Activated CD4-positive, alpha-beta T cell treated with anti-CD3 and anti-CD28 coated beads, Interleukin-2, amount 10 ng/mL, durations not matched to agents 7 days and 5 days (primary cell): ENCODE measurements at places on chromosomes 6 and 20.

GRCh38 chr6:164151161-164152120, 736.9 kb downstream of the QKI start:
- no peak for DNase-seq

GRCh38 chr20:51535075-51535386, 7.5 kb downstream of the NFATC2 start:
- no peak for DNase-seq

GRCh38 chr20:40563296-40563950, 125.6 kb downstream of the MAFB start:
- DNase-seq = no peak

DNA sequence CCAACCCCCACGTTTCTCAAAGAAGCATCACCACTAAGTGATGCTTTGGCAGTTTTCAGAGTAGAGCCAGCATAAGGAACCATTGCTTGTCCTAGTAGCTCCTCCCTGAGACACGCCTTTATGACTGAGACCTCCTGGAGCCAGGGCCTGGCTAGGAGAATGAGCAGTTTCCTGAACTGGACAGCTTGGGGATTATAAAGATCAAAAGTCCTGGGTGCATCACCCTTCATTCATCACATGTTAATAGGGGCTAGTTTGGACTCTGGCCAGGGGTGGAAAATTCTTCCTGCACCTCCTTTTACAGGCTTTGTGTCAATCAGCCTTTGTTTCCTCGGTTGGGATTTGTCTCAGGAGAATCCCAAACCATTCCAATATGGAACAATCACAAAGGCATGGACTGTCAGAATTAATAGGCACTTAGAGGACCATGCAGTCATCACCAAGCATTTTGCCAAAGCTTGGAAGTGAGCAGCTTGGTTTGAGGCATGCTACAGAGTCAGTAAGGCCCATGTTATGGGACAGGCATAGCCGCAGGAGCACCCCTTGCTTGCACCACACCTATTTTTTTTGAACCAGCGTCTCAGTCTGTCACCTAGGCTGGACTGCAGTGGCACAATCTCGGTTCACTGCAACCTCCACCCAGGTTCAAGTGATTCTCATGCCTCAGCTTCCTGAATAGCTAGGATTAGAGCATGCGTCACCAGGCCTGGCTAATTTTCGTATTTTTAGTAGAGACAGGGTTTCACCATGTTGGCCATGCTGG, 64.9 kb upstream of the TGM3 start:
- DNase-seq = no peak

- no peak for DNase-seq
These were observed 68.6 kb upstream of the FOXA2 start for GRCh38 chr20:22652681-22653588.

DNA sequence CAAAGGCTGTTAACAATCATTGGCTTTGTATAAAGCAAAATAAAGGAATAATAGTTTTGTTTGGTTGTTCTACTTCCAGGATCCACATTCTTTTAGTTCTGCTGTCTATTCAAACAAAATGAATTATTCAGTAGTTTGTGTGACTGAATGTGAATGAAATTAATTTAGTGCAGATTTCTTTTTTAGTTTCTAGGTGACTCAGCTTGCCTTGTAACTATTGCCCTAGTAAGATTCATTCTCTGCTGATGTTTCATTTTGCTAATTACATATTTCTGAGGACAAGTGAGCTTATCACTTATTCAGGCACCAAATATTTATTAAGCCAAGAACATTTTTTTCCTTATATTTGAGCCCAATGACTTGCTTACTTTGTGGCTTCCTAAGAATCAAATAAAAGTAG, 46.5 kb upstream of the RIPOR2 start:
- no peak for DNase-seq

GRCh38 chr6:128067446-128068118, 166.7 kb upstream of the THEMIS start:
- DNase-seq = no peak

- no peak for DNase-seq
These were observed 282.7 kb upstream of the PRDM1 start for GRCh38 chr6:105803442-105803841.

DNA sequence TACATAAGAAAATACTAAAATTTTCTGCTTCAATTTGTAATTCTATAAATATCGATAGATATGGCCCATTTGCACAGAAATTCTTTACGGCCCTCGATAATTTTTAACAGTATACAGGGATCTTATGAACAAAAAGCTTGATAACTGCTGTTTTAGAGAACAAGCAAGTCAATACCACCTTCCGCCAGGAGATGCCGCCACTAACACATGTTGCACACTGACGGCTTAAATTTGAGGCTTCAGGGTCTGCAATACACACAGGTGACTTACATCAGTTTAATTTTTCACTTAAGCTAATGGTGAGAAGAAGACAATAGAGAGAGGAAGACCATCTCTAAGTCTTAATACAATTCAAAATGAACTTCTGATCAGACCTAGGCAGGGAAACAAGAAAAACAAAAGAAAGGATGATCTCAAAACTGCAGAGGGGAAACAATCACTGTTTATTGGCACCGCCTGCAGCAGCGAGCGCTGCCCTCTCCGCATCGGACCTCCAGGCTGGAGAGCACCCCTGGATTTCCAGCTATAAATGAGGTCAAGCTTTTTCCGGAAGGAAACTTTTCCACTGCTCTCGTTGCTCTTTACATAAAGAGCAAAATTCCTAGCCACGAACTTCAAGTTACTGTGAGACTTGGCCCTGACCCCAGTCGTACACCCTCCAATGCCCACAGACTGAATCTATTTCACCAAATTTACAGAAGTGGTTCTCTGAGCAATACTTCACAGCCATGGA, 53.9 kb downstream of the OTOR start:
- DNase-seq = peak; percentile 63

DNA sequence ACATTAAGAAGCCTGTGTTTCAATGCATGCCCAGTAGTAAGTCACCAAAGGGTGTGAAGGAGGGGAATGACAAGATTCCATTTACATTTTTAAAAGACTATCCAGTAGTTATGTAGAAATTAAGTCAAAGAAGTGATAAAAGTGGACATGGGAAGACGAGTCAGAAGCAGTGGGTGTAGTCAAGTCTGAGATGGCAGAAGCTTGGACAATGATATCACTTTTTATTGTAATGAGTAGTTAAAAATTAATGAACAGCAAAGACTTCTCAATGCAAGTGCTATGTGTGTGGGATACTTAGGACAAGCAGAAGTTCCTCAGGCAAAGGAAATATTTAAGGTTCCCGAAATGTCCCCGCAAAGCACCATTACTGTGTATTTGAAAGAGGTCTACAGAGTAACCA, 156.0 kb downstream of the DST start:
- DNase-seq = no peak

GRCh38 chr20:45507011-45507820, 8.2 kb downstream of the SPINT3 start:
- DNase-seq = no peak

DNA sequence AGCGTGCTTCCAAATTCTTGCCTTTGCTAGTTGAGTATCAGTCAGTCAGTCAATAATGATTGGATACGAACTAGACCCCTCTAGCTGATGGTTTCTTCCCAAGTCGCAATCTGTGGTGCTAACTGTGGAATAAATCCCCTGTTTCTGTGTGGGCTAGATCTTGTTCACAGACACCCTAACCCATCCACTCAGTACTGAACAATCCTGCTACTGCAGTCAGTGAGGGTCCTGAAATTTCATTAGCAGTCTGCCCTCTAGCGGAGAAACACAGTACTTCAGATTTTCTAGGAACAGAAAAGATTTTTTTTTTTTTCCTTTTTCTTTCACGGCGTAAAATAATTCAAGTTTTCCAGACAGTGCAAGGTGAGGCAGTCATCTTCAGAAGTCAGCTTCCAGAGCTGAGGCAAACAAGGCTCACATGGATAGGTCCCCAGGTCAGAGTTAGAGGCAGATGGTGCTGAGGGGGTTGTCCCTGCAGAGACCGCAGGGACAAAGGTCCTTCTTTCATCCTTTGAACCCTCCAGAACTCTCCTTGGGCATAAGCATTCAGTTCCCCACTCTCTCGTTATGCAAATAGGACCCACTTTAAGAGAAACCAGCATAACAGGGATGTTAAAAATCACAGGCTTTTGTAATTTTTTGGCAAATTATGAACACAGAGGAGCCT, 119.6 kb downstream of the SCML4 start:
- DNase-seq = peak; percentile 46

DNA sequence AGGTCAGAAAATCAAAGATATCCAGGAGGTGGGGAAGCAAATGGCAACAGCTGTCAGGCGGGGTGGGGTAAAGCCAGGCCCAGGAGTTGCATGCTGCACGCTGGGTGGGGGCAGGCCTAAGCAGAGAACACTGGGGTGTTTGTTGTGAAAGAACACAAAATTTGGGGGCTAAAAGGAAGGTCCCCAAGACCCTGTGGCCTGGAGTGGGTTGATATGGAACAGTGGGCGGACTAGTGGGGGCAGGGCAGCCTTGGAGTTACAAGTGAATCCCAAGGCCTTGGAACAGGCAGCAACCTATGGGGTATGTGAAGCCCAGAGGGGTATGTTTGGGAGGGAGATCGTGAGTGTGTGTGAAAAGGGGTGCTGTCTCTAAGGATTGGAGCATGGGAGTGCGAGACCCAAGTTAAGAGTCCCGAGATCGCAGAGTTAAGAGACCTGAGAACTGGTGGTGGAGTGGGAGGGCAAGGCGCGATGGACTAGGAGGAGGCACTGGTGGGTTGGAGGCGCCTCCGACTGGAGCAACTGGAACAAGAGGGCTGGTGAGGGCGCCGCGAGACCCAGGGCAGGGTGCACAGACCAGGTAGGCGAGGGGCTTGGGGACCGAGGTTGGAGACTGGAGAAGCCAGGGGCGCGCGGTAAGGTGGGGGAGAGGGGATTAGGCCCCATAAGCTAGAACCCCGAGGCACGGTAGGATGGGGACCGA, 658 bp downstream of the CUL7 start:
- DNase-seq = peak; percentile 21

GRCh38 chr20:57876163-57876562, 166.3 kb upstream of the PMEPA1 start:
- no peak for DNase-seq

DNA sequence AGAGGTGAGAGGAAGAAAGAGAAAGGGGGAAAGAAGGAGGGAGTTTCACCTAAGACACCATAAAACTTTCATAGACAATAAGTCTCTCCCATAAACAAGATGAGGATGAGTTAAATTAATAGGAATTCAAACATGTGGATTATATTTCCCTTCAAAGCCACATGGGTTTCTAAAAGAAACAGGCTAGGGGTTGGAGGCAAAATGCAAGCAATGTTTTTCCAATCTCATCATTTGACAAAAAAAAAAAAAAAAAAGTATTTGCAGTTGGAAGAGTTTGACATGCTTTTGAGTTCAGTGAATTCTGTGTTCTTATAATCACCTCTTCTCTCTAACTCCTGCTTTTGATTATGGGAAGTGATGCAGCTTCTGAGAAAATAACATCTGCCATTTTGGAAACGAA, 286.5 kb upstream of the PRND start:
- no peak for DNase-seq

DNA sequence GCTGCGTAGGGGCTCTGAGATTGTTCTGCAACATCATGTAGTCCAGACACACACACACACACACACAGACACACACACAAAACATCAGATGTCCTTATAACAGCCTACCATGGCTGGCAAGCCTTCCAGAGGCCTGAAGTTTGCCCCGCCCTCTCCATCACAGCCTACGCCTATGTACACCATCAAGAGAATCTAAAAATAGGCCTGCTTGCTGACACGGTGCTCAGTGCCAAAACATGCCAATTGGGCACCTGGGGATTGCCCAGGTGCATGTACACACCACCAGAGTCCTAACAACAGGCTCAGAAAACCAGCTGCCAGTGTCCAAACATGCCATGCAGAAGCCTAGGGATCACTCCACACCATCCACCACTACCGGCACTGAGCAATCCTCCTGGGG, 391.7 kb upstream of the SPTLC3 start:
- DNase-seq = no peak

DNA sequence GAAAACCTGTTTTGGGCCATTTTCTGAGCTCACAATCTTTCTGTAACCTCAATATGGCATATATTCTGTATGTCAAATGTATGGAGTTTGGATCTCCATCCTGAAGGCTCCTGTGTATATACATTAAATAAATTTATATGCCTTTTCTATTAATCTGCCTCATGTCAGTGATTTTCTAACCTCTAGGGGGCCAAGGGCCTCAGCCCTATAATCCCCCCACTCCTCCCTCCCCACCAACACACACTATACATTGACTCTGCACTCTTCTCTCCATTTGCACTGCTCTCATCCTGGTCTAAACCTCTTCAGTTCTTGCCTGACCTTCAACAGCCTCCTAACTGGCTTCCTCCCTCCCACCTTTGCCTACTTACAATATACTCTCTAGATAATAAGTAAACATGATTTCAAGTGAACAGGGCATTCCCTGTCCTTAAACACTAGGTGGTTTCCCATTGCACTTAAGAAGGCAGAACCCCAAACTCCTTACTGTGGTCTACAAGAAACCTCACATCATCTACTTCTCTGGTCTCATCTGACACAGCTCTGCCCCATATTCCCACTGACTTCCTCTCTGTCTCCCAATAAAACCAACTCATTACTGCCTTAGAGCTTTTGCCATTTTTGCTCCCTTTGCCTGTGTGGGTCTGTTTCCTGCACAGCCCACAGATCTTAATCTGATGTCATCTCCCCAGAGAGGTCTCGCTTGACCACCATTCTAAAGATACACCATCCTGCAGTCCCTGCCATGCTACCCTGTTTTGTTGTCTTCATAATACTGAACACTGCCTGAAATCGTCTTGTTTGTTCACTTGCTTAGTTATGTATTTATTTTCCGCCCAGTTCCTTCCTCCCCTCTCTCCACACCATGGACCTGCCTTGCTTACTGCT, 213.7 kb downstream of the SYNE1 start:
- no peak for DNase-seq

GRCh38 chr6:143652841-143653331, 24.9 kb upstream of the PHACTR2 start:
- DNase-seq = no peak

- DNase-seq = no peak
These were observed 272.0 kb downstream of the ARID1B start for GRCh38 chr6:157049133-157049532.

- DNase-seq = peak; percentile 44
These were observed 512 bp downstream of the TAP1 start for GRCh38 chr6:32852844-32853540.

DNA sequence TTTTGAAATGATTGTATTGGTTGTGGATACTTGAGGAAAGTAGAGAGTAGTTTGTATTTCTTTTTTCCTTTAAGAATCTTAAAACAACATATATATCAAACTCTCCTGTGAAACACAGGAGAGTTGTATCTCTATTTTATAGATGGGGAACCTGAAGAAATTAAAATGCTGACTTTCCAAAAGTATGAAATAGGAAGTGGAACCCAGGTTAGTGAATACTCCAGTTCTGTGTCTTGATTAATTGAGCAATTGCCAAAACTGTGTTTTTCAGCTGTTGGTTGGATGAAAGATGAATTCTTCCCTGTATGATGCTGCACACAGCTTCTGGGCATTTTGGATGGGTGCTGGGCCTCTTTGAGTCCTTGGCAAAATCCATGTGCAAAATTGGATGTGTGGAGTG, 86.3 kb downstream of the ARID1B start:
- no peak for DNase-seq

GRCh38 chr20:17648315-17648646, 33.8 kb downstream of the RRBP1 start:
- DNase-seq = no peak

GRCh38 chr20:32125506-32125905, 16.0 kb downstream of the TM9SF4 start:
- no peak for DNase-seq
